ENCODE measurements at places on chromosomes 13 and 19. TPM values are rescaled to one million over a fixed set of nuclear protein-coding genes. Genes with fewer than 3 reads are reported as not detected.

The FCER2 gene
- not detected for total RNA-seq

The TFDP1 gene
- 105 TPM for total RNA-seq

The C5AR2 gene
- not detected for total RNA-seq

The SF3A2 gene
- total RNA-seq: 33.8 TPM

The CD22 gene
- not detected for total RNA-seq

The STXBP2 gene
- total RNA-seq: 133 TPM

The ZNF574 gene
- 14.4 TPM for total RNA-seq

The SMAD9 gene
- 0.75 TPM for total RNA-seq

The SHISA7 gene
- total RNA-seq: not detected

Data from PC-3 (cell line).